NCI-H69 (cell line): ENCODE measurements at places on chromosomes 1 and 21.

GRCh38 chr1:157878059-157878458, 36.5 kb upstream of the CD5L start:
- peak; percentile 49 for DNase-seq

DNA sequence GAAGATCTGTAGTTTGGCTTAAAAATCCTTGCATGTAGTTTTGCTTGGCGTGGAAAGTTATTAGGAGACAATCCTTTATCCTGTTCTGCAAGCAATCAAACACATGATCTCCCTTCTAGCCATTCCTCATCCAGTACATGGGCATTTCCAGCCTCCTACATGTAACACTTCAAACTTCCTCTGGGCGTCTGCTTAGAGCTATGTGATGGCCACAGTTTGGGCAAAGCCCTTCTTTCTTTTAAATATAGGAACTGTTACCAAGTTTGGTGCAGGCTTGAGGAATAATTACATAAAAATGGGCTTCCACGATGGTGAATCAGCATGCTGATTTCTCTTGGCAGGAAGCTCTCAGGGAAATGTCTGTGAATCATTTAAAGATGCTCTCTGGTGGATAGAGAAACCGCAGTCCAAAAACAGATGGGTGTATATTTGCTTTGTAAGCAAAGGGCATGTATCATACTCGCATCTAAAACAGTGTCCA, 176.9 kb upstream of the FMN2 start:
- no peak for DNase-seq

DNA sequence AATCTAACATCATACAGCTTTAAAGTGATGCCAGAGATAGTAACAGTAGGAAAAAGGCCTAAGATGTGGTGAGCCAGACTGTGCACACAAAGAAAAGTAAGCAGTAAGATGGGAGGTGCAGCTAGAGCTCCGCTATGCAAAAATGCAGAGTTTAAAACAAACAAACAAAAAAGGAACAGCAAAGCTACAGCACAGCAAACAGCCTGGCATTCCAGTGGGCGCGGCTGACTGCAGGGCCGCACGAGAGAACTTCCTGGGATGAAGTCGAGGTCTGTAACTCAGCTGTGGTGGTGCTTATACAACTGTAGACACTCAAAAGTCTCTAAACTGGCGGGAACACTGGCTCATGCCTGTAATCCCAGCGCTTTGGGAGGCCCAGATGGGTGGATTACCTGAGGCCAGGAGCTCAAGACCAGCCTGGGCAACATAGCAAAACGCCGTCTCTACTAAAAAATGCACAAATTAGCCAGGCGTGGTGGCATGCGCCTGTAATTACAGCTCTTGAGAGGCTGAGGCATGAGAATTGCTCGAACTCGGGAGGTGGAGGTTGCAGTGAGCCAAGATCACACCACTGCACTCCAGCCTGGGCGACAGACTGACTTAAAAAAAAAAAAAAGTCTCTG, 30.1 kb downstream of the PRDM15 start:
- no peak for DNase-seq

- no peak for DNase-seq
Measured at GRCh38 chr1:93666613-93667384, 14.8 kb downstream of the BCAR3 start.

DNA sequence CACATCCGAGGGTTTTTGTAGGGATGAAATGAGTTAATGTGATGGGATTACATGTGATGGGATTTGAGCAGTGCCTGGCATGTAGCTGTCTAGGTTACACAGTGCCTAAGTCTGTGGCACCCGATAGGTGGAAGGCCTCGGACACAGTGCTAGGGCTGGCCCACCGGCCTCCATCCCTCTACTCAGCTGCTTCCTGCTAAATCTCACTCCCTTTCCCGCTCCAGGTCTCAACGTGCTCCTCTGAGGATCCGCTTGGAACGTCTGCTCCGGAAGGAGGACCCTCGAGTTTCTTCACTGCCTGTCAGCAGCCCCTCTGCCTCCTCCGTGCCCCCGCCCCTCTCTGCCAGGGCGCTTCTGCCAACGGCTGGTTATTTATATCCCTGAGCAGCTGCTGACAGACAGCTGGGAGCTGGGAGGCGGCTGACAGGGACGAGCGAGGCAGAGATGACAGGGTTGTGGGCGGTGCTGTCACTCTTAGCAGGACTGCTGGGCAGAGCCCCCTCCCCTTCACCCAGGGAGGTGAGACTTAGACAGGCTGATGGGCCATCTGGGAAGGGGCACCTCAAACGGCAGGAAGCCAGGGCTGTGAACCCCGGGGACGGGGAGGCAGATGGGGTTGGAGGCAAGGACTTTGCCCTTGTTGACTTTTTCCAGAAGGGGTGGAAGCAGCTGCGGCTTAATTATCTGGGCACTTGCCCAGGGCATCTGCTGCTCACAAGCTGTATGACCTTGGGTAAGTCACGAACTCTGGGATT, 26.6 kb upstream of the LRRN2 start:
- DNase-seq, result peak; percentile 98

- no peak for DNase-seq
Measured at GRCh38 chr1:77310924-77311323, 29.1 kb downstream of the AK5 start.

DNA sequence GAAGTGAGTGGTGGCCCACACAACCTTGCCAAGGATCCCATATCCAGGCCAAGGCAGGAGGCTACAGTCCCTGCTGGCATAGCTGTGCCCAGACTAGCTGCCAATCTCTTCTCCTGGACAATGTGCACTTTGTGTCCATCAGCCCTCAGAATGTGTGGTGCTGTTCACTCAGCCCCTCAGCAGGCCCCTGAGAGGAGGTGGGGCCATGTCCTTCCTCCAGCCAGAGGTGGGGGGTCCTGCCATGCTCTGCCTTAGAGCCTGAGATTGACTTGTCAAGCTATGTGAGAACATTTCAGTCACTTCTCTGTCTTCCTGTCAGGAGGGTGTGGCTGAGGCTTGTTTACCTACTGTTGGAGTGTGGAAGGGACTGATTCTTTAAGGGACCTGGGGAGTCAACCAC, 1.4 kb downstream of the NCF2 start:
- DNase-seq, result peak; percentile 23

- no peak for DNase-seq
Measured at GRCh38 chr1:27572679-27573426, 31.1 kb downstream of the AHDC1 start.

- DNase-seq, result no peak
Measured at GRCh38 chr1:19472174-19472573, 13.2 kb downstream of the CAPZB start.

- no peak for DNase-seq
Measured at GRCh38 chr21:33539616-33540015, 2.3 kb downstream of the GART start.

DNA sequence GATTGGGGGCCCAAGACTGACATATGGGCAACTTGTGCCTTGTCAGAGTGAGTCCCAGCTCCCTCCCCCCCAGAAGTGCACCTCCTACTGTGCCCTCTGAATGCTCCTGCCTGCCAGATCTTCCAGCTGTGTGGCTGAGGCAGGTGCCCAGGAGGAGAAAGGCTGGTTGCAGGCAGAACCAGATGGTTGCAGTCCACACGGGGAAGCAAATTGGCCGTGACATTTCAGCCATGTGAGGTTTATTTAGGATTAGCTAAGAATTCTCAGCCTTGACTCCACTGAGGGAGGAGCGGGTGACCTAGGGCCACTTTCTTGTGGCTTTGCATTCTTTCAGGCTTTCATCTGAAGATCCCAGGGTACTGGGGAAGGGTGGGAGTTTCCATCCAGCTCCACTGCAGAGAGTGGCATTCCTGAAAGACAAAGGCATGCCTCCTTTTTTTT, 33.8 kb downstream of the PEX14 start:
- DNase-seq, result peak; percentile 93

- DNase-seq, result no peak
Measured at GRCh38 chr1:115782571-115783281, 14.2 kb upstream of the CASQ2 start.

GRCh38 chr1:30535595-30536325, 187.6 kb downstream of the MATN1 start:
- no peak for DNase-seq

GRCh38 chr1:246052603-246053002, 454.5 kb downstream of the SMYD3 start:
- DNase-seq, result peak; percentile 14

DNA sequence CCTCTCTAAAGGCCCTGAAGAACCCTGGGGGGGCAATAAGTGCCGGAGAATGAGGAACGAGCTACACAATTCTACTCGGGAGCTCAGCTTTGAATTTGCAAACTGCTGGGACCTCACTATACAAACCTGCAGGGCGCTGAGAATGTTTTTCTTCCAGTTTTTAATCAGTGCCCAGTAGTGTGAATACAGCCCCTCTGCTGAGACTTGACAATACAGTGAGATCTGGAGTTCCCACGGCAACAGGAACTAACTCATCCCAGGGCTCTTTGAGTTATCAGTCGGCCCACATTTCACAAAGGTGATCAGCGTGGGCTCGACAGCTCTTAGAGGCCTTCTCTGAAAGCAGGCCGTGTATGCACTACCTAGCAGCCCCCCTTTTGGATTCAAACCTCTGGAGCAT, 41.7 kb downstream of the TMEM53 start:
- DNase-seq, result peak; percentile 24

GRCh38 chr1:201884425-201884824, 4.3 kb upstream of the SHISA4 start:
- DNase-seq, result no peak

- no peak for DNase-seq
Measured at GRCh38 chr1:228287541-228288425, 79.9 kb downstream of the OBSCN start.

- no peak for DNase-seq
Measured at GRCh38 chr1:52385376-52385775, 18.8 kb downstream of the ORC1 start.

GRCh38 chr1:101044749-101045148, 19.2 kb upstream of the DPH5 start:
- no peak for DNase-seq

DNA sequence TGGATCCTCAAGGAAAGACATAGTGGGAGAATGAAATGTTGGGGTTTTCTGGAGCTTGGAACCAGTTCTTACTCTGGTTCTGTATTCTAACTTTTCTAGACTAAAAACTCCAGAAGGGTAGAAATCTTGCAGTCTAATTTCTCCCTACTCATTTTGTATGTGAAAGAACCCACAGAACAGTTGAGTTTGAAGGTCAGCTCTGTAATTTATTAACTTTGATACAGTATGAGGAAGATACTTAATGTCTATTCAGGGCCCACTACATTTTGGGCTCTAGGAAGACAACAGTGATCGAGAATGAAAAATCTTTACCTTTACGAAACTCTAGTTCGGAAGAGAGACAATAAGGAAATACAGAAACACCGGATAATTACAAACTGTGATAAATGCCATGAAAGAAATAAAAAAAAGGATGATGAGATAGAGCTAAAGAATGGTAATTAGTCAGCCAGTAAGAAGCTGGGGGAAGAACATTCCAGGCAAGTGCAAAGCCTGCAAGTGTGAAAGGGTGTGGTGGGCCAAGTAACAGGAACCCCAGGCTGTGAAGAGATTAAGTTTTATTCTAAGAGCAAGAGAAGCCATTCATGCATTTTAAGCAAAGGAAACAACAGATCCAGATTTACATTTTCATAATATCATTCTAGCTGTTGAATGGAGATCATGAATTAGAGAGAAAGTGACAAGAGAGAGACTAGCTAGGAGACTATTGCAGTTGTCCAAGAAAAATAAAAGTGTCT, 159.9 kb upstream of the HMCN1 start:
- DNase-seq, result no peak

DNA sequence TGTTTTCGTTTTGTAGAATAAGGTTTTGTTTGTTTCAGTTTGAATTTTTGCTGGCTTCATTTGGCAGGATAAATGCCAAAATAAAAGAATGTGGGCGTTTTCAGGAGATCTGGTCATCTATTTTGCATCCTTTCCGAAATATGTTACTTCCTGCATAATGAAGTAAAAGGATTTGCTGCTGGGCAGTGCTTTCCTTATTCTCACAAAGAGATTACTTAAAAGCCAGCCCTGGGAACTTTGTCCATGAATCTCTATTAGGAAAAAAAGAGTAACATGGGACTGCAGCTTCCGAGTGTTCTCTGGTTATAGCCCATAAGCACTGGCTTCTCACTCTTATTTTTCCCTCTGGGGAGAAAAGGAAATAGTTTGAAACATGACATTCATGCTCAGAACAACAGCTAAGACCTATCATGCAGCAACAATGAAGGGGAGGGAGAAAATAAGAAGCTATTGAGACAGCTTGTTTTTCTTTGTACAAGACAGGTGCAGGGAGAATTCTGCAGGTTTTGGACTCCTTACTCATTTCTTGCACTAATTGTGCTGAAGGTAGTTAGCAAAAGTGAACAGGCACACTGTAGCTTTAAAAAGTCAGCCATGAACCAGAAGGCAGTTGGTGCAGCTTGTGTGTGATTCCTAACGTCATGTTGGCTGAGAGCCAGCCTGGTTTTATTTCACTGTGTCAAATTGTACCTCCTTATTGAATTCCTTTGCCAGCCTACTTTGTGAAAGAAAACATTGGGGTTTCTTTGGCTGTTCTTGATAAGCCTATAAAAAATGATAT, at the start of gene SAMD13:
SAMD13 (plus strand) TSS at position 705 of the 781 bp plus-strand sequence. CDS start 1,527 bp downstream, outside the sequence.
- DNase-seq, result peak; percentile 90

- DNase-seq, result no peak
Measured at GRCh38 chr1:26848941-26849774, 13.8 kb upstream of the SFN start.

GRCh38 chr21:46352164-46352515, 28.2 kb downstream of the PCNT start:
- no peak for DNase-seq

DNA sequence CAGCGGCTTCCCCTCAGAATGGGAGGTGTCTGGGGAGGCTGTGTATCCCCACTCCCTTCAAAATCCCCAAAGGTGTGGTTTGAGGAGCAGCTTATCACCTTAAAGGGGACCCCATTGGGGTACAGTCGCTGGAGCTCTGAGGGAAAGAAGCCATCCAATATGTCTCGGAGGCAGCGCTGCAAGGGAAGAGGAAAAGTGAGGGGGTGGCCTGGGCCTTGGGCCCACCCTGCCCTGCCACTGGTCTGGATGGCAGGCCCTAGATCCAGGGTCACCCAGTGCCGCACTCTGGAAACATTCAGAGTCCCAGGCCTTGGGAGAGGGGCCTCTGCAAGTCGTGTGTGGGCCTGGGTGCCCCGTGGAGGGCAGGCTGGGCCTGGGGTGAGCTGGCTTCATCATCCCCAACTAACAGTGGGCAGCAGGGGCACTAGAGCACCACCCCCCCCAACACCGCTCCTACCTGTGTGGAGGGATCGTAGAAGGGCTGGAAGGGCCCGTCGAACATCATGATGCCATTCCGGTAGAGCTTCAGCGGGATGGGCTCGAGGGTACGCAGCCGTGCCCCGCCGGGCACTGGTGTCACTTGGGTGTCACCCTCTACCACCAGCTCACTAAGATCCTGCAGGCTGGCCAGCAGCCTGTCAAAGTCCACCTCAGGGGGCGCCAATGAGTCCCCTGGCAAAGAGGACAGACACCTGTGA, 5.6 kb downstream of the SH3BGRL3 start:
- peak; percentile 41 for DNase-seq

- peak; percentile 71 for DNase-seq
Measured at GRCh38 chr1:36576118-36576517, 93.4 kb upstream of the CSF3R start.
